ENCODE measurements at places on chromosomes 5 and 9. TPM values are rescaled to one million over a fixed set of nuclear protein-coding genes. Genes with fewer than 3 reads are reported as not detected.
A peak's percentile ranks its signal among the peaks of the same experiment; 100 is the strongest.

The SLC34A1 gene
- total RNA-seq = not detected

The SLC6A19 gene
- total RNA-seq = not detected

The NPDC1 gene
- total RNA-seq = 181 TPM

The HTR1A gene
- not detected for total RNA-seq

The SPATA31C1 gene
- total RNA-seq = not detected

DNA sequence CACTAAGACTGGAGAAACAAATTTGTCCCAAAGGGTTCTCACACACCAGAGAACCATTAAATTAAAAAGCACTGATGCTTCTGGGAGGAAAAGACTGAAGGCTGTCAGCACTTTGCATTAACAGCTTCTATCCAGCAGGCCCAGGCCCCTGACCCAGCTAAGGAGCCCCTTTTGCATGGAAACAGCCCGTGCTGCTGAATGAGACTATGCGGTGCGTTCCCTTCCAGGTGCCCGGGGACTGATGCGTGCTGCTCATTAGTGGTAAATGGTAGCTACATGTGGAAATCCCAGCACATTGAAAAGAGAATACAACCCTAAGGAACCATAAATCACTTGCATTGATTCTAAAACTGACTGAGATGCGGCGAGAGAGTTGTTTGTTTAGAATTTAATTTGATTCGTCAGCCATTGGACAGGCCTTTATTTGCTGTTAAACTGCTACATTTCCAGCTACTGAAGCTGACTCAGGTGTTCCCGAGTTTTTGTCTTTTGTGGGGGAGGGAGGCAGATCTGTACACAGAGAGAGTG is 351.0 kb upstream of the SLC24A2 start:
- no peak overlapping the region for H3K4me3 ChIP-seq
- no peaks in the 10 kb centered on the region for H3K4me1 ChIP-seq
- no peak overlapping the region for H3K27ac ChIP-seq
- H3K27me3 ChIP-seq = no peaks in the 10 kb centered on the region

GRCh38 chr5:142758062-142758795 is 11.9 kb upstream of the ARHGAP26 start:
- H3K36me3 ChIP-seq = no peaks in the 10 kb centered on the region
- no peaks in the 10 kb centered on the region for H3K27me3 ChIP-seq
- DNase-seq = no peak
- peaks cover 4% of the 10 kb centered on the region for H3K4me1 ChIP-seq
- no peak overlapping the region for H3K4me3 ChIP-seq
- H3K27ac ChIP-seq = no peak overlapping the region

GRCh38 chr5:131460867-131461572 is 174.0 kb downstream of the RAPGEF6 start:
- no peak overlapping the region for H3K27ac ChIP-seq
- H3K4me3 ChIP-seq = no peak overlapping the region
- no peaks in the 10 kb centered on the region for H3K36me3 ChIP-seq
- DNase-seq = peak; percentile 71

DNA sequence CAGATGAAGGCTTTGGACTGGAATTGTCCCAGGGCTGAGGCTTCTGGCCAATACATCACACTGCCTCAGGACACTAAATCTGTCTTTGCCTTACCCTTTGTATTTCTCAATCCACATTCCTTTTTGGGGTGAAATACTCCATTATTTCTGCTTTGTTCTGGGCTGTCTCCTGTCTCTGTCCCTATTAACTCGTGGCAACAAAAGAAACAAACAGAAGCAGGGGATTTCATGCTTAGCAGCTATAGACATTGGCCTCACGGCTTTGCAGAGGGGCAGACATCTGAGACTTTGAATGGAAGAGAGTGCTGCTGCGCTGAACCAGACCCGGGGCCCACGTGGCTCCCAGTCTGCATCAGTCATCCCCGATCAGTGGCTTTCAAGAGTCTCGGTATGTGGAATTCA is 129.7 kb downstream of the ARL15 start:
- no peak for DNase-seq
- H3K36me3 ChIP-seq = no peaks in the 10 kb centered on the region
- H3K27me3 ChIP-seq = no peaks in the 10 kb centered on the region

DNA sequence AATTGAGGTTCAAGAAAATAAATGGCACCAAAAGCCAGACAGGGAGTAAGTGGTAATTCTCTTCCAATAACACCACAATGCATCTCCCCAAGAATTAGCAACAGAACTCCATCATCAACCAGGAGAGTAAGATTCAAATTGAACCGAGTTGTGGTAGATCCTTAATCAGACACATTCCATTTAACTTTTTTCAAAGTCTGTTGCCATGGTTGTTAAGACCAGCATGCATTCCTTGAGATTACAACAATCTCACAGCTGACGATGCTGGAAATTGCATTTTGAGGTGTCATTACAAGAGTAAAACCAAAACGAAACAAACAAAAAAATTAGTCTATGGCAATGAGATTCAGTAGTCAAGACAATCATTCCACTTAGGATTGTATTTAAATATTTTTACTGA is 78.9 kb upstream of the ZNF462 start:
- no peaks in the 10 kb centered on the region for H3K4me1 ChIP-seq
- no peak overlapping the region for H3K27ac ChIP-seq
- H3K36me3 ChIP-seq = no peaks in the 10 kb centered on the region
- no peak for DNase-seq
- no peak overlapping the region for H3K4me3 ChIP-seq
- H3K27me3 ChIP-seq = no peaks in the 10 kb centered on the region

GRCh38 chr5:5380298-5380697 is 42.2 kb upstream of the ICE1 start:
- no peaks in the 10 kb centered on the region for H3K36me3 ChIP-seq
- H3K27me3 ChIP-seq = no peaks in the 10 kb centered on the region
- H3K4me3 ChIP-seq = no peak overlapping the region
- H3K4me1 ChIP-seq = no peaks in the 10 kb centered on the region
- H3K27ac ChIP-seq = no peak overlapping the region

GRCh38 chr9:92666236-92666635 is 3.7 kb downstream of the IPPK start:
- H3K36me3 ChIP-seq = peaks cover 4% of the 10 kb centered on the region
- DNase-seq = no peak
- H3K4me1 ChIP-seq = peaks cover 14% of the 10 kb centered on the region
- H3K27me3 ChIP-seq = no peaks in the 10 kb centered on the region

DNA sequence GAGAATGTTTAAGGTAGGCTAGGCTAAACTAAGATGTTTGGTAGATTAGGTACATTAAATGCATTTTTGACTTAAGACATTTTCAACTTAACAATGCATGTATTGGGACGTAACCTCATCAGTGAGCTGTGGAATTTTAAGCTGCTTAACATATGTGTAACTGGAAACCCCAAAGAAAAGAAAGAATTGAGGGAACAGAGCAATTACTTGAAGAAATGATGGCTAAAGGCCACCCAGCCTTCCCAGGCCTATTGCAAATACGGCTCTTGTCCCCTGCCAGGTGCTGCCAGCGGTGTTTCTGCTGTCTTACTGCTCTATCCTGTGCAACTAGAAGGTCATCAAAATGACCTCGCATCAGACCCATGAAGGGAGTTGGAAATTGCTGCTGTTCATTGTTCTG is 52.0 kb downstream of the RICTOR start:
- no peaks in the 10 kb centered on the region for H3K36me3 ChIP-seq
- H3K4me1 ChIP-seq = no peaks in the 10 kb centered on the region
- H3K4me3 ChIP-seq = no peak overlapping the region
- no peak overlapping the region for H3K27ac ChIP-seq

Measured in endothelial cell of umbilical vein (primary cell).